ENCODE measurements at places on chromosomes 5 and 9.

DNA sequence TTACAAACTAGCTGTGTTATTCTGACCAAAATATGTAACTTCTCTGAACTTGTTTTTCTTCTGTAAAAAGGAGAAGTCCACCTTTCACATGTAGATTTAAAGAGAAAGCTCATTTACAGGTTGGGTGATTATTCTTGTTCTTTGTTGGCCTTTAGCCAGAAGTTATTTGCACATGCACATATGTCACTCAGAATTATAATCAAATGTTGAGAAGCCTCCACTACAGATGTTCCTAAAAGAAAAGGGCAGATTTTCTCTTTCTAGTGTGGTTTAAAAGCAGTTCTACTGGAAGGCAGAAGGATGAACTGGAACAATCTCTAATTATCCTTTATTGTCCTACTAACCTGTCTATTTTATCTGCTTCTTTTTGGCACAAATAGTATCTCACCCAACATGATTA lies 209.8 kb upstream of the ELAVL2 start:
- no peak for DNase-seq

GRCh38 chr5:11390291-11390767 lies 513.9 kb downstream of the CTNND2 start:
- no peak for DNase-seq

DNA sequence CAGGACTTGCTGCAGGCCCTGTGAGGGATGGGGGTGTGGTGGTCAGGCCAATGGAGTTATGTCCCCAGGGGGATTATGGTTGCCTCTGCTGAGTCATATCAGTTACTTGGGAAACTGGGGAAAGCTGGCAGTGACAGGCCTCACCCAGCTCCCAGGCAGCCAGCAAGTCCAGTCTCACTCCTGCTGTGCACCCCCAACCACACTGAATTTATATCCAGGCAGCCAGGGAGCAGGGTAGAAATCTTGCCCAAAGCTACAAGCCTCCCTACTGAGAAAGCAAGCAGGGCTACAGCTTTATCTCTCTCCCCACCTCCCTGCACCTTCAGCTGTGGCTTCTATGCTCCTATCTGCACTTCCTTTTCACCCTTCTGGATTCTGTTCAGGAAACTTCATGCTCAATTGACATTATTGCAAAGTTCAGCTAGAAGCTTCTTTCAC lies 2076.0 kb upstream of the CDH9 start:
- no peak for DNase-seq

- no peak for DNase-seq
These were observed 112.4 kb downstream of the FBXO4 start for GRCh38 chr5:42037379-42037932.

DNA sequence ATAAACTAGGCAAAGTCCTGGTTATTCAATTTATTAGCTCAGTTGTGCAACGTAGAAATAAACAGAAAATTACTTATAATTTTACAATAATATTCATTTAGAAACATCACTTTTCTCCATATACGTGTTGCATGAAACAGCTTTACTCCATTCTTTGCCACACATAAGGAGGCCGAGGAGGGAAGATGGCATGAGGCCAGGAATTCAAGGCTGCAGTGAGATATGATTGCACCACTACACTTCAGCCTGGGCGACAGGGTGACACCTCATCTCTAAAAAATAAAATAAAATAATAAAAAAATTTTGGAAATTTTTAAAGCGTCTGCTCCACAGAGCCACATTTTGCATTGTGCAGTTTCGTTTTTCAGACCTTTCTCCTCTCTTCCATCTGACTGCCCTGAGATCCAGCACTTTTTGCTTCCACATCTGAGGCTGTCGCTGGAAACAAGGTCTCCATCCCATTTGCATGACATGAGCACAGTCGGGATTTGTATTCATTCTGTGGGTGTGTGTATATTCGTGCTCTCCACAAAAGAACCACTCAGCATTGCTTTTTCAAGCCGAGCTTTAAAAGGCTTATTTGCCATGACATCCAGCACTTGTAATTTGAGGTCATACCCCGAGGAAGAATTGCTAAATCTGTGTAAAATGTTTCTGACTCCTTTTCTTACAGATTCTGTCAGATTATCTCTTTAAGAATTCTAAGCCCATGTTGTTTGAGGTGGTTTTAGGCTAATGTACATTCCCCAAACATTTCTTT lies 98.6 kb upstream of the MSX2 start:
- peak; percentile 35 for DNase-seq

DNA sequence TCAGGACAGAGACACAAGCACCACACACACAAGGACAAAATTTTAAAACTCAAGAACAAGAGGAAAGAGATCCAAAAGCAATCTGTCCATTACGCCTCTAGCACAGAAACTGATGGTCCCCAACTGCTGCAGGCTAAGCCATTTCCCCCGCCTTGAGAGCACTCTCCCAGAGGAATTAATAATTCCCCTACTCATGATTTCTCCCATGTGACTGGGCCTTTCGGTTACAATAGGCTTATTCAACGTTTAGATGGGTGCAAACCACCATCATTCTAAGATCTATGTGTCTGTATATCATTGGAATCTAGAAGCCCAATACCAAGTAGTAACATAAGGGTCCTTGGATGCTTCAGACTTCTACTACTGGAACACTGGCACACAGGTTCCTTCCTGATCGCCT lies 18.8 kb downstream of the BRD8 start:
- DNase-seq = no peak

DNA sequence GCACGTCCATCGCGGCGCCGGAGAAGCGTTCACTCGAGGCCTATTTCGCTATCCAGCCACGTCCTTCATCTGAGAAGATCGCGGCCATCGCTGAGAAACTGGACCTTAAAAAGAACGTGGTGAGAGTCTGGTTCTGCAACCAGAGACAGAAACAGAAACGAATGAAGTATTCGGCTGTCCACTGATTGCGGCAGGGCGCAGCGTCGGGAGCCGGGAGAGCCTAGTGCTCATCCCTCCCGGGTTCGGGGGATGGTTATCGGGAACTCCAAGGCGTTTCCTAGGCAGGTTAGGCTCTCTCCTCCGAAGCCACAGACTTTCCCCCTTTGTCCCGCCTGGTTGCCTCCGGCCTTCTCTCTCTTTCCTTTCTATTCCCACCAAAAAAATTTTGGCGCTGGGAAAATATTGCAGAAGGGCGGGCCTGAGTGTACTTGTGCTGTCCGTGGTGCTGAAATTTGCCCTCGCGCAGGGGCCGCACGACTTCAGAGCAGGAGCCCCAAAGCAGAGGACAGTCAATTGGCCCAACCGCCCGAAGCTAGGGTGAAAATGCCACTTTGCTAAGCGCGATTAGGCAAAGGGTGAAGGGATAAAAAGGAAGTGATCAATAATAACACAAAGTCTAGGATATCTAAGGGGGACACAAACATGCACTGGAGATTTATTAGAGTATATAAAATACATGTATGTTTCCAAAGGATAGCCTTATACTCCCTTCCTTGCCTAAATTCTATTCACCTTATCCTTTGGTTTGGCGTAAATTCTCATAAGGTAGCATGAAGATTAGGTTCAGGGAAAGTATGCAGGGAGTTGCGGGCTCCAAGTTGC lies 1.8 kb downstream of the POU4F3 start:
- peak; percentile 68 for DNase-seq

- DNase-seq = no peak
These were observed 24.8 kb downstream of the YTHDC2 start for GRCh38 chr5:113538313-113538712.

DNA sequence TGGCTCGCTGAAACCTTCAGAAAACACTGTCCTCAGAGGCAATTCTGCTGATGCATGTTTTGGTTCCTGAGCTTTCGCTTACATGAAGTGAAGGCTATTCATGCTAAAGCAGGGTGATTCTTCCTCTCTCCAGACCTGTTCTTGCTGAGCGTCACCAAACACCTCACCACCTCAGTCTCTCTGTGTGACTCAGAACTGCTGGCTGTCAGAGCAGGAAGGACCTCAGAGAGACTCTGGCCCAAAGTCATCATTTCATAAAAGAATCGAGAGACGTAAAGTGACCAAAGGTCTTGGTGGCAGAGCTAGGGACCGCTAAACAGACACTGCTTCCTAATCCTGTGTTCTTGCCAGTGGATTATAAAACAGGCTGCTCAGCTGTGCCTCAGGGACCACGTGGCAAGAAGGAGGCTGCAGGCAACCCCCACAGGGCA lies 73.8 kb downstream of the LHFPL2 start:
- peak; percentile 33 for DNase-seq

DNA sequence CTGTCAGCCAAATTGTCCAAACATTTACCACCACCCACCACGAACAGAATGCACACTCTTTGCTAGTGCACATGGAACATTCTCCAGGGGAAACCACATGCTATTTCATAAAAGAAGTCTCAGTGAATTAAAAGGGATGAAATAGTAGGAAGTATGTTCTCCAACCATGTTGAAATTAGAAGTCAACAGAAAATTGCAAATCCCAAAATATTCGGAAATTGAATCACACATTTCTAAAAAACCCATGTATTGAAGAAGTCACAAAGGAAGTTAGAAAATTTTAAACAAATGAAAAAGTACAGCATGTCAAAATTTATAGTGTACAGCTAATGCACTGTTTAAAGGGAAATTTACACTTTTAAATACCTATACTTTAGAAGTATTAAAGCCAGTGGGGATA lies 50.8 kb downstream of the TGFBR1 start:
- no peak for DNase-seq

DNA sequence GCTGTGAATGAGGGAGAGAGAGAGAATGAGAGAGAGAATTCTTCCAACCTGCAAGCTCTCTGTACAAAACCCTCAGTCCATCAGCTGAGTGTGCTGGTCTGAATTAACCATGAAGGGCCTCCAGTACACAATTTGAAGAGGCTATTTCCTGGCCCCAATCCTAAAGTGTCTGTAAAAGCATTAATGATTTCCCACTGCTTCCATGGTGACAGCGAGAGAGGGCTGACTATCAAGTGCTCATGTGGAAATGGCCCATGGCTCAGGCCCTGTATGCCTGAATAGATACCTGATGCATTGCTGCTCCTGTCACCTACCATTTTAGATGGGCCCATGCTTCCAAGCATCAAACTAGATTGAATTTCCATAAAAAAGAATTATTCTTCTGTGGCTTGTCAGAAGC lies 592.4 kb downstream of the KIF4B start:
- no peak for DNase-seq

- DNase-seq = no peak
These were observed 1.8 kb upstream of the AMACR start for GRCh38 chr5:34009610-34010009.

GRCh38 chr9:84694248-84694647 lies 24.7 kb downstream of the NTRK2 start:
- no peak for DNase-seq

DNA sequence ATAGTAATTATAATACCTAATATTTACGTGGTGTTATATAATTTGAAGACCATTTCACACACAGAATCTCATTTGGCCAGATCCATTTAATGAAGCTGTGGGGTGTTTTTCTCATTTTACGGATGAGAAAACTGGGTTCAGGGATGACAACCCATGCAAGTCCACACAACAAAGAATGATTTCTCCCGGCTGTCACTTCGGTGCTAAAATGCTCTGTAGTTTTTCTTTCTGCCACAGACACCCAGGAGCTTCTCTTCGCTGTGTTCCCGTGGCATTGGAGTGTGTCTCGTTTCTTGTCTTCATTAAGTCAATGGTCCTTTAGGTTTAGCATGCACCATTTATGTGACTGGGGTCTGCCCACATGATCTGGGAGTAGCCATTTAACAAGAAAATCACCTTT lies 308.5 kb downstream of the ENC1 start:
- no peak for DNase-seq

- DNase-seq = no peak
These were observed 54.7 kb downstream of the TMC1 start for GRCh38 chr9:72576087-72576486.

DNA sequence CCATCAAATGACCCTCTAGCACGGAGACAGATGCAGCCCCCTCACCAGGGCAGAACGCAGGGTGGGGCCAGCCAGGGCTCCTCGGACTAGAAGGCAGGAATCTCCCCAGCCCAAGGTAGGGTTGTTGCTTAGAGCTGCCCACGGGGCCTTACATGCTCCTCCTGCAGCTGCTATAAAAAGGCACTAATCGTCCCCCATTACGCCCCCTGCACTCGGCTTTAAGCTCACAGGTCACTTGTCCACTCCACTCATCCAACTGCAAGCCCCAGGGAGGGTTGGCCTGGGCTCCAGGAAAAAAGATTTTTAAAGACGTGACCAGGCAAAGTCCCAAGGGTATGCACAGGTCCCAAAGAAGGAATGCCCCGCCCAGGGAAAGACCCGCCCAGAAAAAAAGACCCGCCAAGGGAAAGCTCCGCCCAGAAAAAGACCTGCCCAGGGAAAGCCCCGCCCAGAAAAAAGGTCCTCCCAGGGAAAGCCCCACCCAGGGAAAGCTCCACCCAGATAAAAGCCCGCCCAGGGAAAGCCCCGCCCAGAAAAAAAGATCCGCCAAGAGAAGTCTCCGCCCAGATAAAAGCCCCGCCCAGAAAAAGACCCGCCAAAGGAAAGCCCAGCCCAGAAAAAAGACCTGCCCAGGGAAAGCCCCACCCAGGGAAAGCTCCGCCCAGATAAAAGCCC lies 11.1 kb downstream of the GRIN1 start:
- DNase-seq = no peak

DNA sequence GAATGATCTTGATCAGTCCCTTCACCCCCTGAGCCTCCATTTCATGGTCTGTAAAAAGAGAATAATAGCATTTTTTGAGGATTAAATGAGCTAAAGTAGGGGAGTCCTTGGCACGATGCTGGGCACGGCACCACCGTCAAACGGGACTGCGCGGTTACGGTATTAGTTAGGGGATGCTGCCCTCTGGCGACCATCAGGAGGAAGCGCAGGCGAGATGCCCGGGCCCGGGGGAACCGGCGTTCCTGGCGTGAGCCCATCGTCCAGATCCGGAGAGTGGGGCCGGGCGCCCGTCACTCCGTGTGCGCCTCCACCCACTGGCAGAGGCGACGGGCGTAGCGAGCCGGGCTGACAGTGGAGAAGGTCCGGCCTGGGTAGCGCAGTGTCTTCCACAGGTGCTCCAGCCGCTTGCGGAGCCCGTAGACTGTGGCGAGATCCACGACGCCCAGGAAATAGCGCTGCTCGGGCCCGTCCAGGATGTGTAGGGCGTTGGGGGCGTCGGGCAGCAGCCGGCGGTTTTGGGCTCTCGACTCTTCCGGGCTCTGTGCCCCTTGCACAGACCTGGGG lies 4.8 kb upstream of the ST6GALNAC4 start:
- DNase-seq = peak; percentile 83

GRCh38 chr5:142716963-142717362 lies 31.1 kb upstream of the FGF1 start:
- DNase-seq = peak; percentile 62

DNA sequence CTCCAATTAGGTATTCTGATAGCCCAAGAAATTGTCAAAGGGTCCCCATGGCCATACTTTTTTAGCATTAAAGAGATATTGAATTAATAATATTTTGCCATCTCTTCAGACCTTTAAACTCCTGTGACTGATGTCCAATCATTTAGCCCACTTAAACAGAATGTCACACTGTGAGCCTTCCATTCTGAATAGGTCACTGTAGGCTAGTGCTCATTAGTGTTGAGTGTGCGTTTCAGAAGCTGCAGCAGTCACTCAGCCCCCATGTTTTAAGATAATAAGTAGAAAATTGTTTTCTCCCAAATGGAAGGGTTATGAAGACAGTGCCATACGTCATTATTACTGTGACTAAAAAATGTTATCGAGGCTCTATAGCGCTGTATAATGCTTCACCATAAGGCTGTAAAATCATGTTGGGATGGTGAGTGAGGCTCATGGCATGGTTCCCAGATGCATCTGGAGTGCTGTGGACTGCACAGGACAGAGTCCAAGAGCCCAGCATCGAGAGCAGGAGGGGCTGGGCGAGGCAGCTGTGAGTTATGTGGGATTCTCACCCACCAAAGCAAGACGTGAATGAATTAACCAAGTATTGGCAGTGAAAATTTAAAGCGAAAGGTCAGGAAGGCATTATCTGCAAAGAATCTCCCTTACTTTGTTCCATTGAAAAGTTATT lies 2112.9 kb upstream of the WWC1 start:
- no peak for DNase-seq

Measured in left cardiac atrium (tissue), 4 donors.